Vagina (tissue), 2 donors: ENCODE measurements at places on chromosomes 5 and 9.

GRCh38 chr9:114722081-114722621 lies 40.2 kb upstream of the TEX48 start:
- no peak for DNase-seq

GRCh38 chr9:111582888-111583287 lies 16.6 kb downstream of the PTGR1 start:
- no peak for DNase-seq

DNA sequence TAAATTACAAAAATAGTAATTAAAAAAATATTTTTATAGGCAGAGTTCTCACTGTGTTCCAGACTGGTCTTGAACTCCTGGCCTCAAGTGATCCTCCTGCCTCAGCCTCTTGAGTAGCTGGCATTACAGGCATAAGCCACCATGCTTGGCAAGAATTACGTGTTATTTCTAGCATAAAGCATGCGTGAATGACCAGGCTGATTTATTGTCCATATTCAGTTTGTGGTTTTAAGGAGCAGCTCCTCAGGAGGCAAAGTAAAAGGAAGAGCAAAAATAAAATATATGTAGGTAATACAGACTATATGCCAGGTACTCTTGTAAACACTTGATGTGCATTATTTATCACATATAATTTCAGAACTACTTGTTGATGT lies 7.1 kb upstream of the CD180 start:
- DNase-seq: no peak

GRCh38 chr5:88732181-88732633 lies 150.8 kb downstream of the MEF2C start:
- DNase-seq: no peak

GRCh38 chr5:143968071-143968878 lies 156.3 kb downstream of the HMHB1 start:
- no peak for DNase-seq

GRCh38 chr5:112612663-112613062 lies 125.0 kb upstream of the APC start:
- DNase-seq: no peak
